GM23248 (cell line): ENCODE measurements at places on chromosomes 3 and 15. TPM values are rescaled to one million over a fixed set of nuclear protein-coding genes. Genes with fewer than 3 reads are reported as not detected.

Gene MEIS2
- 23.7 and 29.3 TPM in 2 replicates for total RNA-seq

Gene CP
- 0.51 TPM in 1 of 2 replicates, not detected in the other for total RNA-seq

Gene WDR49
- total RNA-seq, result not detected in 2 replicates

Gene ROBO2
- total RNA-seq, result under 0.01 TPM in 1 of 2 replicates, not detected in the other

Gene NOX5
- total RNA-seq, result 0.11 TPM in 1 of 2 replicates, not detected in the other

Gene MEX3B
- total RNA-seq, result 11.4 and 13.3 TPM in 2 replicates

Gene IGSF11
- not detected in 2 replicates for total RNA-seq

Gene CASR
- total RNA-seq, result not detected in 2 replicates

- no peak for DNase-seq
Observed at GRCh38 chr3:47579875-47580274, 1.2 kb upstream of the CSPG5 start.

- no peak for DNase-seq
Observed at GRCh38 chr15:82805994-82806406, at the start of gene FSD2. FSD2 (minus strand) TSS chr15:82806069; CDS start chr15:82787390, 18,679 bp downstream.

DNA sequence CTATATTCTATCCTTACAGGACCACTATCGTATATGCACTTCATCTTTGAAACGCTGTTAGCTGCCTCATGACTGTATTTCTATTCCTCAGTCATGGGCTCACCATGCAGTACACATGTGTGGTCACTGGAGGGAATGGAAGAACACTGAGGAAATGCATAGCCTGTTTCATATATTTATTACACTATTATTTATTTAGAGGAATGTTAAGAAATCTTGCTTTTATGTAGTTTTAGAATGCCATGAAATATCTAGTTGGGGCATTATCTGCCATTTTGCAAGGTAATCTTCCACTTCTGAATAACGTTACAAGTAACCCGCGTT, 155.7 kb downstream of the IGF1R start:
- DNase-seq, result peak; percentile 41

GRCh38 chr3:44061961-44062360, 179.7 kb upstream of the TOPAZ1 start:
- DNase-seq, result no peak

DNA sequence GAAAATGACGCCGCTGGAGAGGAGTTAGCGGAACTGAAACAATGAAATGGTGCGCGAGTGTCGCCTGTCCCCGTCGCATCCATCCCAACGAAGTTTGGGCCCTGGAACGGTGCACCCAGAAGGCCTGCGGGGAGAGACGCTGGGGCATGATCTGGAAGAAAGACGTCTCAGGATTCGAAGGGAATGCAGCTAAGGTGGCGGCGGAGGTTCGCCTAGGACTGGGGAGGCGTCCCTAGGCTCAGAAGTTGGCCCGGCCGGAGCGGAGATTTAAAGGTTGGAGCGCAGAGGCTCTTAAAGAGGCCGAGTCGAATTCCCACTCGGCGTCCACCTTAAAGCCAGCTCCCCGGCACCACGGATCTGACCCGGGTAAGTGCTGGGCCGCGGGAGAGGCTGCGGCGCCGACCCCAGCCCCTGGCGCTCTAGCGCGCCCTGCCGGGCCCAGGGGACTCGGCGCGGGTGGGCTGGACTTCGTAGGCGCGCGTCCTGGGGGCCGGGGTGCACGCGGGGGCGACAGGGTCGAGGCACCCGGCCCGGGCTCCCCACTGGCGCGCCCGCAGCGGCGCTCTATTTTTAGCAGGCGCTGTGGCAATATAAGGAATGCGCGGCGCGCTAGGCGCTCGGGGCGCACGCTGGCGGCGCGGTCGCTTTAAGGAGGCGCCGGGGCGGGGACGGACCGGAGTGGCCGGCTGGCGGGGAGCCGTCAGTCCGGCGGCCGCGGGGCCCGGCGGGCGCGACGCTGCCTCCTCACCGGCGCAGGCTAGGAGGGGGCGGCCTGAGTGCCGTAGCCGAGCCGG, at the start of gene MRAS:
MRAS (plus strand) TSS at position 620 of the 794 bp plus-strand sequence. CDS start 24,305 bp downstream, outside the sequence.
- peak; percentile 95 for DNase-seq

DNA sequence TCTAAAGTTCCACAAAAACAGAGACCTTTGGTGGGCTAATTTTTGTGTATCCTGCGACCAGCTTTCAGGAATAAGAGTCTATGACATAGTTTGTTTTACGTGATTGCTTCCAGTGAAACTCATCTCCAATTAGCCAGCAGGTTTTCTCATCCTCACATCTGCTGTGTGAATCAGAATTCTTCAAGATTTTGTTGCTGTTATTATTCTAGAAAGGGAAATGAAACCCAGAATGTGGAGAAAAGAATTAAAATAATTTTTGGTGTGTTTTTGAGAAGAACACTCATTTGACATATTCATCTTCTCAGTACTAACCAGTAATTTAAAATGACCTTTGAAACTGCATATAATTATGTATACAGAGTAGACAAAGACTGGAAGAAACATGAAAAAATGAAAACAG, 175.9 kb downstream of the USP13 start:
- no peak for DNase-seq

GRCh38 chr3:79558943-79559342, 208.9 kb downstream of the ROBO1 start:
- DNase-seq, result no peak

DNA sequence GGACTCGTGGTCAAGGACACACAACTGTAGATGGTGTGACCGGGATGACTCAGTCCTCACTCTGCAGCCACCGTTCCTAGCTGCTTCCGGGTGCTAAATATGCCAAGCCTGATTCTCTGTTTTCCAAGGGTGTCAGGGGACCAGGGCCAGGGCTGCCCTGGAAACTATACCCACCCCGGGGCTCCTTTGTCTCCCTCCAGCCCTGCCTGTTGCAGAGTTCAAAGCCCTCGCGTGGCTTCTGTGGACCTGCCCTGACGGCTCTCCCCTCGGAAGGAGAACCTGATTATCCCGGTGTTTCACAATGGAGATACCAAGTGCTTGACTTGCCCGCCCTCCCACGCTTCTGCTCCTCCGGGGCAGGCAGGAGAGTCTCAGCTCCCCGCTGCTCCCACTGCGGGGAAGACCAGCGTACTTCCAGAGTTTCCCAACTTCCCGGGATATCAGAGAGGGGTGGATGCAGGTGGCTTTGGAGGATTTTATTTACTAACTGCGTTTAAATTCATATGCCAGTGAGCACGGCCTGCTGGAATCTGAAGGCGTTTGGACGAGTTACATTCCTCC, 125.0 kb downstream of the ASB7 start:
- DNase-seq, result no peak

- DNase-seq, result no peak
Observed at GRCh38 chr3:187774185-187774789, 29.0 kb upstream of the BCL6 start.

GRCh38 chr15:90930861-90931574, 1.3 kb downstream of the HDDC3 start:
- peak; percentile 33 for DNase-seq

DNA sequence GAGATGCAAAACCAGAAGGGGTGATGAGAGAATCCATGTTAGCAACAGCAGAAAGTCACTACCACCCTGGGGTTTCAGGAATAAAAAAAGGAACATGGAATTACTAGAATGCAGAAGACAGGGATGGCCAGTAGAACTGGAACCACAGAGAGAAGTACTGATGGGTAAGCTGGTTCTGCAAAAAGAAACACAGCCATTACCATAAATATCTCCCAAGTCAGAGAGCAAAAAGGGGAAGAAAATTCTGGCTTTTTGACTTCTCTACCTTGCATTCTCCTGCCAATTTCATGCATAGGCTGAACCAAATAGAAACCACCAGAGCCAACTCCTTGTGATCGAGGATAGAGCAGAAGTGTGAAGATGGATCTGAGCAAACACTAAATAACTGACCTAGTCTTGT, 550.4 kb upstream of the NAALADL2 start:
- DNase-seq, result no peak

DNA sequence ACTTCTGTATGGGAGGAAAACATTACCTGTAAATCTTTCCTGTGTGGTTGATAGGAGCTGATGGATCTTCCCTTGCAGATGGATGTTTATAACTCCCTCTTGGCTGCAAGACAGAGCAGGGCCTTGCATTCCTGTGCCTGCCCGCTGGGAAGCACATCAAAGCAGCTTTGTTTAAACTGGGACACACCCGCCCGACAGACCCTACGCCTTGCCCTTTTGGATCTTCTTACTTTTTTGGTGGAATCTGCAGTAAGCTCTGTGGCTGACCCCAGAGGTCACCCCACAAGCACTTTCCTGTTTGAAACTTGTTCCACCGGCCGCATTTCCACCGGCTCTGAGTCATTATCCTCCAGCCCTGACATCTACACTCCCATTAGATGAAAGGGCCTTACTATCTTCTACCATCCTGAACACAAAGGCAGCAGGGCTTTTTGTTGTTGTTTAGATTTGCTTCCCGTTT, 244.1 kb upstream of the STT3B start:
- peak; percentile 49 for DNase-seq

DNA sequence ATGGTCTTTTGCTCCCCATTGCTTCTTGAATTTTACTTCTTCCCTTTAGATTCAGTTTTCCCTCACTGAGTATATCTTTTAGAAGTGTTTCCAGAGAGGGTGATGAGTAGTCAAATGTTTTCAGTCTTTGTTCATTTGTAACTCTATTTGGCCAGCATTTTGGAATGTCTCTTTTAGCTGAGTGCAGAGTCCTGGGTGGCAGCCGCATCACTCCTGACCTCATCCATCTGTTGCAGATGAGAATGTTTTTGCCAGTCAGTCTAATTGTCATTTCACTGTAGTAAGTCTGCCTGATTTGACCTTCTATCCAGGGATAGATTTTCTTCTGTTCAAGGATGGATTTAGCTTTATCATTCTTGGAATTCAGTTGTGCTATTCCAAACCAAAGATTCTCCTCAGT, 7.3 kb downstream of the SRPRB start:
- peak; percentile 82 for DNase-seq

- no peak for DNase-seq
Observed at GRCh38 chr3:184656458-184656828, 55.4 kb downstream of the MAGEF1 start.

DNA sequence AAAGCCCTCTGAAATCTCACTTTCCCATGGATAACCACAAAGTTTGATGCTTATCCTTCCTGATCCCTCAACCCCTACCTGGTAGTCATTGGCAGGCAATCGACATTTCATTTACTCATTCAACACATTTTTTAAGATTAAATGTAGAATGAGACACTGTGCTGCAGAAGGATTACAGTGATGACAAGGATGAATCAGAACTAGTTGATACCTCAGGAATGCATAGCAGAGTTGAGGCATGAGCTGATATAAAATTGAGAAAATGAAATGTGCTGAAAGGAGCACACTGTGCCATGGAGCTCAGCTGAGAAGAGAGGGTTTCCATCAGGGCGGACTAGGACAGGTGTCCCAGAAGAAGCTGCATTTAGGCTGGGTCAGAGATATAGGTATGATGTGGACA, 48.9 kb upstream of the ACTL6A start:
- peak; percentile 29 for DNase-seq

DNA sequence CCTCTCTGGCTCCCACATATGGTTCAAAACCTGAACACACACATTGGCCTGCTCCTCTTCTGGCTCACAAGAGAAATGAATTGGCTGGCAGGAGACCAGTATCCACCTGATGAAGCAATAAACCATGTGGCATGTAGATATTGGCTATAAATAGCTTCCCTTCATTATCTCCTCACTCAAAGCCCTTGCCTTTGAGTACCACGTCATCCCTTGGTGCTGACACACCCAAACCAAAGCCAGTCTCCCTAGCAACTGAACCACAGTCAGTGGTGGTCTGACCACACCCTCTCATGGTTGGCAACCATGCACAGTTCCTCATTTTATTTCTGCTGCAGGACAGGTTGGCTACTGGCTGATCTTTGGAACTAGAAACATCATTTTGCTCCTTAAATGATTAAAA, 98.8 kb downstream of the ZNF621 start:
- peak; percentile 13 for DNase-seq

DNA sequence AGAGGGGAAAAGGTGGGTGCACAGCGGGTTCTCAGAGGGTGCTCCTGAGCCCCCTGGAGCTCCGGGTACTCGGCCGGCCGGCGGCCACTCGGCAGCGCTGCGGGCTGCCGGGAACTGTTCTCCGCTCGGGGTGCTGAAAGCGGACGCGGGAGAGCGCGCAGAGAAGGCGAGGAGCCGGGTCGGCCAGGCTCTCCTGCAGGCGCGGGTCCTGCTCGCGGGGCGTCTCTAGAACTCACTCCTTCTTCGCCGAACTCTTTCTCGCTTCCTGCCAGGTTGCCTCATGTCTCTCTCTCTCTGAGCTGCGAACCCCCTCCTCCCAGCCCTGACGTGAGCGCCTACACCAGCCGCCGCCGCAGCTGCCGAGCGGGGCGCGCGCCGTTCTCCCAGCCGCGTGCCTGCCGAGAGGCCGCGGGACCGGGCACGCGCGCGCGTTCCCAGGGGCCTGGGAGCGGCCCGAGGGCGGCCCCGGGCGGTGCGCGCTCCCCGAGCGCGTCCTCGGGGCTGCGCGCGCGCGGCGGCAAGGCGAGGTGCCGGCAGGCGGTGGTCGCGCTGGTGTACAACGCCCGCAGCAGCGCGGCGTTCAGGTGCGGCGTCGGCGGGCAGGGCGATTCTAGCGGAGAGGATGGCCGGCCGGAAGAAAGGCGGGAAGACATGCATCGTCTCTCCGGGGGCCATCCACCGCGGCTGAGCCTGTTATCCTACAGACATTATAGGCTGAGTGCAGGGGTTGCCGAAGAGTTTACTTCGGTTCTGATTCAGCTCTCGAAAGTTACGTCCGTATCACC, at the start of gene PEX5L:
PEX5L (minus strand) TSS at position 267 of the 785 bp plus-strand sequence. CDS start 338 bp downstream, outside the sequence.
- peak; percentile 66 for DNase-seq

GRCh38 chr3:172808969-172809546, 58.5 kb downstream of the ECT2 start:
- DNase-seq, result peak; percentile 63

DNA sequence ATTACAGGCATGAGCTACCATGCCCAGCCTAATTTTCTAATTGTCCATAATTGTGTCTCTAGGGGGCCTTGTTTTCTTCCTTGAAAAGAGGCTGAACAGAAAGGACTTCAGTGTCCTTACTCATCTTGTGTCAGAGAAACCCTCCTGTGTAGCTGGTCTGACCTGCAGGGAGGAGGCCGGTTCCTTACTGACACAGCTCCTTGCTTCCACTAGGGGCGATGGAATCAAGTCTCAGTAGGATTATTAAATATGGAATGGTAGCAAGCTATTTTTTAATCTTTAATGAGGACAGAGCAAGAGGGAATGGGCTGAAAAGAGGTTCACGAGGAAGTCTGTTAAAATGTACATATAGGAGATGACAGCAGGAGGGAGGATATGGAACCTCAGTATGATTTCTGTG, 8.6 kb downstream of the LPCAT4 start:
- DNase-seq, result peak; percentile 24

DNA sequence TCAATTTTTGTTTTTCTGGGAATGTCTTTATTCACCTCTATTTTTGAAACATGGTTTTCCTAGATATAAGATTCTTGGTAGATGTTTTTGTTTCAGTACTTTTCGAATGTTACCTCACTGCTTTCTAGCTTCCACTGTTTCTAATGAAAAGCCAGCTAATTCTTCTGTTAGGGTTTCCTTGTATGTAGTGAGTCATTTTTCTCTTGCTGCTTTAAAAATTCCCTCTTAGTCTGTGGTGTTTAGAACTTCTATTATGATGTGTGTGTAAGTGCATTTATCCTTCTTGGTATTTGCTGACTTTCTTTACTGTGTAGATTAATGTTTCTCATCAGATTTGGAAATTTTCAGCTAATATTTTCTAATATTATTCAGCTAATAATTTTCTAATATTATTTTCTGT, 151.1 kb upstream of the OSTN start:
- DNase-seq, result peak; percentile 22

- DNase-seq, result peak; percentile 44
Observed at GRCh38 chr3:143832433-143832832, 15.8 kb downstream of the SLC9A9 start.
